ENCODE measurements at places on chromosomes 2 and 18.

GRCh38 chr2:71120195-71120594 lies 9.8 kb downstream of the MCEE start:
- DNase-seq, result no peak

GRCh38 chr2:115684345-115684744 lies 1241.9 kb downstream of the DPP10 start:
- no peak for DNase-seq

- no peak for DNase-seq
These were observed 58.0 kb downstream of the CCDC88A start for GRCh38 chr2:55361465-55362189.

GRCh38 chr18:49061239-49061990 lies 110.7 kb upstream of the SMAD7 start:
- DNase-seq, result no peak

GRCh38 chr2:97750017-97750416 lies 36.6 kb downstream of the ZAP70 start:
- DNase-seq, result no peak

DNA sequence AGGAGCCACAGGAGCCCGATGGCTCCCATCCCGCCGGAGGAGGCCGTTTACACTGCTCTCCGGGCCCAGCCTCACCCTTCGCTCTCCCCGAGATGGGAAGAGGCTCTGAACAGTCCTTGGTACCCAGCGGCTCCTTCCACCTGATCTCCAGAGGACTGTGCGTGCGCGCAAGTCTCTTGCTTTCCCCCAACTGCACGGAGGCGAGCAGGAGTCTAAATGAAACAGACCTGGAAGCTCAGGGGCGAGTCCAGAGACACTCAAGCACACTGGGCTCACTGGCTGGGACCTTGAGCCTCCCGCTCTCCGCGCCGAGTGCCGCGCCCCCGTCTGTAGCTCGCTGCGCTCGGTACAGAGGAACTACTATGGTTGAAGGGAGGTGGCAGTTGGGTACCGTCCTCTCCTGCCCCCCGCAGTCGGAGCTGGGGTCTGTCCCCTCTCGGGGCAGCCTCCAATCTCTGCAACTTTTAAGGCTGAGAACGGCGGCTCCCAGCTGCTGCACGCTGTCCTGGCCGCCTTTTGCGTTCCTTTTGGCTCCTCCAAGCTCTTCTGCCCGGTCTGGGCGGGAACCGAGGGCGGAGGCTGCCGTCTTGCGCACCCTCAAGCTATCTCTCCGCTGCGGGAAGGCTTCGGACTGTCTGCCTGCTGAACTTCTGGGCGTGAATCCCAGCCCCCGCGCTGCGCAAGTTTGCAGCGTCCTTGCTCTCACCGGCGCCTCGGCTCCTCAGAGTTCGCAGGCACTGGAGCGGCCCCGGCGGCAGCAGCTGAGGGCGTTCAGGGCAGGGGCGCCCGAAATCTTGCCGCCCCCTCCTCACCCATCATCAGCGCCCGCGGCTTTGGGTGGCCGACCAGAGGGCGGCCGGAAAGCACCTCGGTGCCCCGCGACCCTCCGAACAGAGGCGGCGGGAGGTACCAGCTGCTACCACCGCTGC lies 491 bp downstream of the ALK start:
- peak; percentile 2 for DNase-seq

GRCh38 chr2:22929998-22930397 lies 455.0 kb upstream of the KLHL29 start:
- no peak for DNase-seq

DNA sequence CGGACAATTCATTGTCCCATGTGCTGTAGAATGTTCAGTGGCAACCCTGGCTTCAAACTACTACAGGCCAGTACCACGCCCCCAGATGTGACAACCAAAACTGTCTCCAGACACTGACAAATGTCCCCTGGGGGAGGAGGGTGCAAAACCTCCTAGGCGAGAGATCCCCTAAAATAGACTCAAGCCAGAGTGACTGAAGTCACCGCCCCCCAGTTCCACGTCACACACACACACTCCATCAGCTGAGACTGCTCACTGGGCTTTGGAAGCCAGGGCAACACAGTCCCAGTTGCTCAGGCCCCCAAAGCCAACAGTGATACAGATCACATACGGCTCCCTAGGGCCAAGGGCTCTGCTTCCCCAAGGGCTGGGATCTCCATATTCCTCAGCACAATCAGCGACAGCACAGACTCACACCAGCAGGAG lies 19.1 kb downstream of the HDAC4 start:
- DNase-seq, result no peak

- no peak for DNase-seq
These were observed 317.2 kb downstream of the GBX2 start for GRCh38 chr2:235850771-235851551.

GRCh38 chr2:137677466-137677865 lies 286.8 kb upstream of the HNMT start:
- DNase-seq, result no peak

DNA sequence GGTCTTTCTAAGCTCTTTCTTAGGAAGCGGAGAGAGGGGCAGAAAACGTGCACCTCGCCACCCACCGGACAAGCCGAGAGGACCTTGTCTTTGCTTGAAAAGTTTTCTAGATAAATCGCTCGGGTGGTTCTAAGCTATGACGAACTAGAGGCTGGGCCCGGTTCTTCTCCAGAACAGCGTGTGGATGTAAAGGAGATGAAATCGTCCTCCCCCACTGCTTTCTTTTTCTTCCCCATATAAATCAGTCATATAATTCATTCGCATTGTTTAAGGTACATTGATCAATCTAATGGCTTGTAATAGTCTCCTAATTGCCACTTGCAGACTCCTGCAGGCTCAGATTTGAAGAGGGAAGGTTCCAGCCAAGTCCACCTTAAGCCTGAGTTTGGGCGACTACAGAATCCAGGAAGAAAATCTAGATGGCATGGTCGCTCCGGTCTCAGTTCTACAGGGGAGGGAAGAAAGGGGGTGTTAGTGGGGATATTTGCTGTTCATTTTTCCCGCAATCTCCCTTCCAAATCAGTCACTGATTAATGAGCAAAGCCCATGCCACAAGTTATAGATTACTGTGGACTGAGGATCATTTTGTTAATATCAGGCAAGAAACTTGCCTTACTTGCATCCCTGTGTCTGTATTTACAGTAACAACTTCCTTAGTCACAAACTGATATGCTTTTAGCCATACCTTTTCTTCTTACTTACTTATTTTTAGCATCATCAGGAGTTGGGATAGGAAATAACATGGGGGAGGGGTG lies 5.6 kb upstream of the SP9 start:
- no peak for DNase-seq

DNA sequence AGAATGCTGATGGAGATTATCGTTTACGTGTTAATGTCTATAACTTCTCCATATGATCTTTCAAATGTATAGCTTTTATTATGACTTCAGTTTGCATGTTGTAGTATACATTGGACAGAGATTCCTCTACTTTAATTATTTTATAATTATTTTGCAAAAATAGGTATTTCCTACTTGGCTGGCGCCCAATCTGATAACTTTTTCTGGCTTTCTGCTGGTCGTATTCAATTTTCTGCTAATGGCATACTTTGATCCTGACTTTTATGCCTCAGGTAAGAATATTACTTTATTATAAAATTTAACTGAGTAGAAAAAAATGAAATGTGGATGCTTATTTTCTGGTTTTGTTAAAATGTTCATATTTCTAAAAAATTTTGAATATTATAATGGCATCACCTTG lies 18.1 kb upstream of the ADGRF3 start:
- no peak for DNase-seq

DNA sequence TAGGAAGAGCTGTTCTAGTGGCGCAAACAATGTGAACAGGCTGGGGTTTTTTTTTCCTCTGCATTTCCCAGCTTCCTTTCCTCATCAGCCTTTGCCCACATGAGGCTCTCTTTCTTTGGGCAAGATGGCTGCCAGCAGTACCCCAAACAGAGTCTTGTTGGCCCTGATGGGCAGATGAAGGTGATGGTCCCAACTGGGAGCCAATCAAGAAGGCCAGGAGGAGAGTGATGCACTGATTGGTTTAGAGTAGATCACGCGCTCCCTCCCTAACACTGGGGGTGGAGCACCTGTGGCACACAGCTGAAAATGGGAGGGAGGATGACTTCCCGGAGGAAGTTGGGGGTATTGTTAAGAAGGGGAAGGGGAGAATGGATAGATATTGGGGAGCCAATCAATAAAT lies 96.3 kb upstream of the FZD7 start:
- DNase-seq, result no peak

DNA sequence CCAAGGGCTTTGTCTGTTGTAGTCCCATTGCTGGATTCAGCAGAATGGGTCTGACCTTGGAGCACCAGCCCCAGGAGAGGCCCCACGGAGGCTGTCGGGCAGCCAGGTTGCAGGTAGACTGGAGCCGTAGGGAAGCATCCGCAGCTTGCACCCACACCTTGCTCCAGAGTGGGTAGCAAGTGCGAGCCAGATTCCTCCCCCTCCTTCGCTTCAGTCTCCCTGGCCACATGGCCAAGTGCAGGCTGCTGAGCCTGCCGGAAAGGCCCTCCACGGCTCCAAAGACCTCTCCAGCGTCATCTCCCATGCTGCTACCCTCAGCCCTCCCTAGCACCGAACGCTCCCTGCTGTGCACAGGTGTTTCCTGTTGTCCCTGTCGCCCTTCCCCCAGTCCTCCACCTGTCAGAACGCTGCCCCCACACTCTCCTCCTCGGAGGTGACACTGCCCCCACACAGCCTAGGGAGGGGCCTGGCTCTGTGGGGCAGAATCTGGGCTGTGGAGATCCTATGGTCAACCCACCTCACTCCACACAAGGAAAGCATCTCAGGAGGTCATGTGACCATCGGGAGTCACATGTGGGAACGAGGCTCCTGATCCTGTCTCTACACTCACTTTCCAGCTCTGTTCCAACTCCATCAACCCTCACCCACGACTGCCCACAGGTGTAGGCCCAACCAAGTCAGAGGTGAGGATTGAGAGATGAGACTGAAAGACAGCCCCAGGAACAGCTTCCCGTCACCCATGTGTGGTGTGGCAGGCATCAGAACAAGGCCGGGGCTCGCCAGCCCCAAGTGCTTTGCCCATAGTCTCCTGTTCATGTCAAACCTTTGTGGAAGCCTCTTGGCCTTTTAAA lies 8.3 kb downstream of the KCNF1 start:
- no peak for DNase-seq

- peak; percentile 32 for DNase-seq
These were observed 509 bp downstream of the PIEZO2 start for GRCh38 chr18:11148680-11149440.

- no peak for DNase-seq
These were observed 39.8 kb downstream of the PIAS2 start for GRCh38 chr18:46877329-46877987.

- peak; percentile 8 for DNase-seq
These were observed 1710.4 kb downstream of the SUCLG1 start for GRCh38 chr2:82748653-82749052.

DNA sequence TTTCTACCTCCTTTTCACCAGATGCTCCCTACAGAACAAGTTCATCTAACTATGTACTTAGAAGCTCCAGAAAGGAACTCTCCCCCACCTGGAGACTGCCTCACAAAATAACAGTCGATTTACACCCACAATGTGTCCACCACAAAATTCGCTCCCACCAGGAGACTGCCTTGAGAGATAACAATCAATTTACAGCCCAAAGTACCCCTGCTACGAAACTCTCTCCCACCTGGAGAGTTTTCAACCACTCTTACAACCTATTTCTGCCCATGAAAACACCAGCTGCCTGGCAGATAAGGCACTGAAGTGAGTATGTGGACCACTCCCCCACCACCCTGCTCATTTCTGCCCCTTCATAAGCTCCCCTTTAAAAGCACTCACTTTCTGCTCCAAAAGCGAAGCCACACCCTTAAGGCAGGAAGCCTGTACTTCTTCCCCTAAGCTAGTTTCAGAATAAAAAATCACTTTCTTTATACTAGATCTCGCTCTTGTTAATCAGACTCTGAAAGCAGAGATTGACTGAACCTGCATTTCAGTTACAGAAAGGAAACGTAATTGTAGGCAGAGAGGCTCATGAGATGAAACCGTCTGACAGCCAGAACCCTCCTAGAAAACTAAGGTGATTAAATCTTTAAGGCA lies 94.4 kb upstream of the RBBP8 start:
- DNase-seq, result no peak

- no peak for DNase-seq
These were observed 12.3 kb upstream of the POLI start for GRCh38 chr18:54257015-54257414.

GRCh38 chr18:9048236-9048635 lies 54.3 kb upstream of the NDUFV2 start:
- no peak for DNase-seq

DNA sequence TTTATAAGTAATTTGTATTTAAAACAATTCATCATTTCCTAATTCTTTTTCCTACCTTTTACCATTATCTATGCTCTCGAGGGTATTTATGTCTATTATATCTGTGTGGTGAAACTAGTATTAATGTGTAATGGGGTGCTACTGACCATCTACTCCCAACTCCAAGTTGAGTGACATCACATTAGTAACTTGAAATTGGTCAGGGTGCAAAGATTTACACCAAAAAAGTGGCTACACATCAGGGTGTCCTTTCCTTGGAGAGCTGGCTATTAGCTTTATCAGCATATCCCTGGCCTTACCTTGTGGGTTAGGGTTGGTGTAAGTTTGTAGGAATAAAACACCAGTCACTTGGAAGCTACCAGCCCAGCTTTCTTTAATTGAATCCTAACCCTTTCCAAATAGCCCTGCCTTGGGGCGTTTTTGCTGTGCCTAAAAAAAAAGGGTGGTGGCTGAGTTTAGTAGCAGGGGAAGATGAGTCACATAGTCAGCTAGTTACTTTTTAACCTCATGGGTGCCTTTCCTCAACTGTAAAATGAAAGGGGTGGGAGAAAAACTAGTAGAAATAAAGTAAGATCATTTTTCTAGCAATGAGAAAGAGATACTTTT lies 14.0 kb downstream of the ANXA4 start:
- DNase-seq, result peak; percentile 64

DNA sequence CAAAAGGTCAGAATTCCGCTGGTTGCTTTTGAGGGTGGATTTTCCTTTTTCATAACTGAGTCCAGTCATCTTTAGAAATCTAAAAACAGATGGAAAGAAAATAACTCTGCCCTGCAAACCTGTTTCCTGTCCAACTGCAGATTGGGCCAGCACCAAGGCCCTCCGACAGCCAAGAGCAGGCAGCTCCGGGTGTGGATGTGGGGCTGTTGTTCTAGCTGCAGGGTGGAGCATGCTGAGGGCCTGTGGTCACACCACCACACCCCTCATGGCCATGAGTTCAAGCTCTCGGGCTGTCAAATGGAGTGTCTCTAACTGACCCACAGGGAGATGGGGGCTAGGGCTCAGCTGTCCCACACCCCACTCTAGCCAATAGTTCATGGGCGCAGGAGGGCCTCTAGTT lies 69.3 kb upstream of the BZW1 start:
- DNase-seq, result no peak

DNA sequence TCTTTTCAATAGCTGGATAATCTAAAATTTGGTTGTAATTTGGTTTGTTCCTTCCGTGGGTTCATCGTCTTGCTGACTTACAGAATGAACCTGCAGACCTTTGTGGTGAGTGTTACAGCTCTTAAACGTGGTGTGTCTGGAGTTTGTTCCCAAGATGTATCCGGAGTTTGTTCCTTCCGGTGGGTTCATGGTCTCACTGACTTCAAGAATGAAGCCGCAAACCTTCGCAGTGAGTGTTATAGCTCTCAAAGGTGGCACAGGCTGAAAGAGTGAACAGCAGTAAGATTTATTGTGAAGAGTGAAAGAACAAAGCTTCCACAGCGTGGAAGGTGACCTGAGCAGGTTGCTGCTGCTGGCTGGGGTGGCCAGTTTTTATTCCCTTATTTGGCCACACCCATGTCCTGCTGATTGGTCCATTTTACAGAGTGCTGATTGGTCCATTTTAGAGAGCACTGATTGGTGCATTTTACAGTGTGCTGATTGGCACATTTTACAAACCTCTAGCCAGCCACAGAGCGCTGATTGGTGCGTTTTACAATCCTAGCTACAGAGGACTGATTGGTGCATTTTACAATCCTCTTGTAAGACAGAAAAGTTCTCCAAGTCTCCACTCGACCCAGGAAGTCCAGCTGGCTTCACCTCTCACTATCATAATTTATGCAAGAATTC lies 16.6 kb downstream of the RALB start:
- DNase-seq, result no peak

All from fibroblast of skin of scalp (primary cell).